ENCODE measurements at places on chromosomes 11 and 22.

DNA sequence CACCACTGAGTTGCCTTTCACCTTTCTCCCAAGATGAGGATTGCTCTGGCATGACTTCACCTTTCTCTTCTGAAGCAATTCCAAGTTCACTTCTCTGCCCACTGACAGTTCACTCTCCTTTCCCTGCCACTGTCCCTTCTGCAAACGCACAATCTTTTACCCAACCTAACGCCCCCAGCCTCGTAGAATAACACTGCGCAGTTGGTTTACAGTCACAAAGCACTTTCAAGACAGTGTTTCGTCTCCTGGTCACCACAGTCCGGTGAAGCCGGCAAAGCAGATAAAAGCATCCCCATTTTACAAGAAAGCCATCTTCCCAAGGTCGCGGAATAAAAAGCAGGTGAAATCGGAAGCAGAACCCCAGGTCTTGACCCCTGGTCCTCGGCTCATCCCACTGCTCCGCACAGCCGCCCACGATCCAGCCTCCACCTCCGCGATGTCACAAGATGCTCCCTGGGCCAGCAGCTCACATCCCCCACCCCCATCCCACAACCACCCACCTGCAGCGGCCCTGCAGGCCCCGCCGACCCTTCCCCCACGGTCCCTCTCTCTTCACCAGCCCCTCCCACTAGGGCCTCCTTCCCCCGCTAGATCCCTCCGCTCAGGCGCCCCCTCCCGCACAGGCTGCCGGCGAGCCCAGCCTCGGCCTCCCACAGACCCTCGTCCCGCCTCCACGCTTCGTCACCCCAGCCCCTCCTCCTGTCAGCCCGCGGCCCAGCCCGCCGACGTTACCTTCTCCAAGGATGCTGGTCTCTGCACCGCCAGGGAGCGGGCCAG lies 585 bp downstream of the PI4KA start:
- peak; percentile 95 for DNase-seq

GRCh38 chr11:15929371-15929901 lies 426.9 kb downstream of the SOX6 start:
- DNase-seq, result no peak

- DNase-seq, result no peak
Measured at GRCh38 chr11:86056351-86056854, 12.5 kb downstream of the PICALM start.

- DNase-seq, result peak; percentile 93
Measured at GRCh38 chr11:62705880-62706849, 1.1 kb downstream of the BSCL2 start.

DNA sequence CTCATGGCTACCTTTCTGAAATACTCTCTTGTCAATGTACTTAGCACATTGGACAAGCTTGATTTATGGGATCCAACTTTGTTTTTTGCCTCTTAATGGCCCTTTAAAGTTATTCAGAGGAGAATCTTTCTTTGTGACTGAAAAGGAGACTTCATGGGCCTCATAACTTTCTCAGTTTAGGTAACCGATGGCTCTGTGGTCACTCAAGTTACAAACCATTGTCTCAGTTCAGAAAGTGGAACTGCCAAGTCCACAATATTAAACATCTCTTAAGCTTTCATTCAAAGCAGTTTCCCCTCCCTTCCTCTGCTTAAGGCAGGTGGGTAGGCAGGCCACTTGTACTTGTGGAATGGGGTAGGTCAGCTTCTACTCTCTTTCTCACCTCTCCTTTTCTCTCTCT lies 12.3 kb upstream of the ARL14EP start:
- no peak for DNase-seq

DNA sequence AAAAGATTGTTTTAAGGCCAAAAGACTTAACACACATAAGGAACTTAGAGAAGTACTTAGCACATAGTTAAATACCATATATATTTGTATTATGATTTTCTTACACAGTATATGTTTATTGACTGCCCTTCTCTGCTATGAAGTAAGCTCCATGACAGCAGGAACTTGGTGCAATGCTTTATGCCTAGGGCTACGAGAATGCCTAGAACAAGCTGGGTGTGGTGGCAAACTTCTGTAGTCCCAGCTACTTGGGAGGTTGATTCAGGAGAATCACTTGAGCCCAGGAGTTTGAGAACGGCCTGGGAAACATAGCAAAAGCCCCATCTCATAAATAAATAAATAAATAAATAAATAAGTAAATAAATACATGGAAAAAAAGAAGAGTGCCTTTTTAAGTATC lies 1.9 kb downstream of the SLC5A12 start:
- DNase-seq, result no peak

- DNase-seq, result no peak
Measured at GRCh38 chr22:36660510-36660840, 43.1 kb downstream of the CACNG2 start.

- peak; percentile 18 for DNase-seq
Measured at GRCh38 chr11:113296447-113297205, 17.8 kb upstream of the TTC12 start.

GRCh38 chr11:70288721-70289120 lies 18.2 kb downstream of the PPFIA1 start:
- DNase-seq, result no peak

GRCh38 chr22:43566561-43567332 lies 154.9 kb downstream of the MPPED1 start:
- DNase-seq, result no peak

GRCh38 chr22:43313244-43313889 lies 29.8 kb downstream of the SCUBE1 start:
- DNase-seq, result peak; percentile 64

DNA sequence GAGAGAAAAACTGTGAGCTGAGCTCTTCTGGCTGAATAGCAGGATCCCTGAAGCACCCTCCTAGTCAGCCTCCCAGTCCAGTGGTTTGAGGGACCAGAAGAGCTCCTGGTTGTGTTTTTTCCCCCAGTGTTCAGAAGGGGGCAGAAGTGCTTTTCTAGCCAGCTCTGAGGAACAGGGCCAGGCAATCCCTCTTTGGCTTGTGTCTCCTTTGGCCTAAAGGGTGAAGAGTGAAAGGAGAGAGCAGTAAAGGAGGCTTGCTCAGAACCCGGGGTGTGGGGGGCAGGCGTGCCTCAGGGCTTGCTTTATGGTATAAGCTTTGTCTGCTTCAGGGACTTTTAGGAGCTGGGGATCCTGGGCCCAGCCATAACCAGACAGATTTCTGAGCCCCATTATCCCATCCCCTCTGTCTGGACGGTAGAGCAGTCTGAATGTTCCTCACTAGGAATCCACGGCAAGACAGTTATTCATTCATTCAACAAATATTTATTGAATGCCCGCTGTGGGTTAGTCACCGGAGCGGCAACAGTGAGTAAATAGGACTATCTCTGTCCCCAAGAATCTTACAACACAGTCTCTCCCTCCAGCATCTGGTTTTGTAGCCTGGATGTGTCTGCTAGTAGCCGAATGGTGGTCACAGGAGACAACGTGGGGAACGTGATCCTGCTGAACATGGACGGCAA lies 14.5 kb downstream of the ACP2 start:
- peak; percentile 29 for DNase-seq

Measured in BE2C (cell line).